Ureter (tissue), 1 donor: ENCODE measurements at places on chromosomes 16 and 17. TPM values are rescaled to one million over a fixed set of nuclear protein-coding genes. Genes with fewer than 3 reads are reported as not detected.

ZNF19 gene
- 19.0 TPM for total RNA-seq

DNA sequence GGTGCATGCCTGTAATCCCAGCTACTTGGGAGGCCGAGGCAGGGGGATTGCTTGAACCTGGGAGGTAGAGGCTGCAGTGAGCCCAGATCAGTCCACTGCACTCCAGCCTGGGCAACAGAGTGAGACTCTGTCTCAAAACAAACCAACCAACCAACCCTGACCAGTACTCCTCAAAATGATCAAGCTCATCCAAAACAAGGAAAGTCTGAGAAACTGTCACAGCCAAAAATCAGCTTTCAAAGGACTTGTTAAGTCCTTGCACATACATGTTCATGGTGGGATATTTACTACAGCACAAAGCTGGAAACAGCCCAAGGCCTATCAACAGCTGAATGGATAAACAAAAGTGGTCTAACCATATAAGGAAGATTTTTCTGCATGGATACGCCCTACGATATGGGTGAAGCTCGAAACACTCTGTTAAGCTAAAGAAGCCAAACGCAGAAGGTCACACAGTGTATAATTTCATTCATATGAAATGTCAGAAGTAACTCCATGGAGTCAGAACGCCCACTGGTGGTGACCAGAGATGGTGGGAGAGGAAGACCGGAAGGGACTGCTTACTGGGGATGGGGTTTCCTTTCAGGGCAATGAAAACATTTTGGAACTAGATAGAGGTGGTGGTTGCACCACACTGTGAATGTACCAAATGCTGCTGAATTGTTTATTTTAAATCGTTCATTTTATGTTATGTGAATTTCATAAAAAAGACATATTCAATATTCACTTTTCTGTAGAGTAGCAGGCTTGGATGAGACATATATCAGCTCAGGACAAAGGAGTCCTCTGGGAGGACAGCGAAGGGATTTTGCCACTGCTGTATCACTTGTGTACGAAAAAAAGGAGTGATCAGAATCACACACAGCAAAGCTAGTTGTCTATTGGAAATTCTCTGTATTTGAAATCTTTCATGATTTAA is 17.7 kb downstream of the CCL17 start:
- peak; percentile 76 for DNase-seq

- no peak for DNase-seq
Observed at GRCh38 chr16:67474551-67475455, 6.2 kb downstream of the ATP6V0D1 start.

GRCh38 chr17:55996826-55997225 is 156.4 kb upstream of the ANKFN1 start:
- no peak for DNase-seq

PTX4 gene
- 0.34 TPM for total RNA-seq

DNA sequence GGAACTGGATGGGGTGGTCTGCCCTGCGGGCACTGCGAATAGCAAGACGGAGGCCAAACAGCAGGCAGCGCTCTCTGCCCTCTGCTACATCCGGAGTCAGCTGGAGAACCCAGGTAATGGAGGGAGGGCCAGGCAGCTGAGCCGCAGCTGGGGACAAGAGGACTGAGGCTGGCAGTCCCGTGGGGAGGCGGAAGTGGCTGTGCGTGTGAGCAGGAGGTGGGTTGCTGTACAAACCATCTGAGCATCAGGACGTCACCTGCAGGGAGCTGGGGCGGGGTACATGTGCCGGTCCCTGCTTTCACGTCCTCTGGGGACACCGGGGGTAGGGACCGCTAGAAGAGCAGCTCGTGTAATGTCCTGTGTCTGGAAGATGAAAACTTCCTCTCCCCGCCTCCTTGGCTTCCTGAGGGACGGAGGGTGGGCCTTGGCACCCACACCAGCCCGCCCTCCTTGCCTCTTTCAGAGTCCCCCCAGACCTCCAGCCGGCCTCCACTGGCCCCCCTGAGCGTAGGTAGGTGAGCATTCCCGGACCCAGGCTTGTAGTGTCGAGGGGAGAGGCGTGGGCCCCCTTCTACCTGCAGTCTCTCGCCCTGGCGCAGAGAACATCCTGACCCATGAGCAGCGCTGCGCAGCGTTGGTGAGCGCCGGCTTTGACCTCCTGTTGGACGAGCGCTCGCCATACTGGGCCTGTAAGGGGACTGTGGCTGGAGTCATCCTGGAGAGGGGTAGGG is 3.7 kb downstream of the ADAD2 start:
- DNase-seq, result no peak

NOS2 gene
- 0.23 TPM for total RNA-seq

DNA sequence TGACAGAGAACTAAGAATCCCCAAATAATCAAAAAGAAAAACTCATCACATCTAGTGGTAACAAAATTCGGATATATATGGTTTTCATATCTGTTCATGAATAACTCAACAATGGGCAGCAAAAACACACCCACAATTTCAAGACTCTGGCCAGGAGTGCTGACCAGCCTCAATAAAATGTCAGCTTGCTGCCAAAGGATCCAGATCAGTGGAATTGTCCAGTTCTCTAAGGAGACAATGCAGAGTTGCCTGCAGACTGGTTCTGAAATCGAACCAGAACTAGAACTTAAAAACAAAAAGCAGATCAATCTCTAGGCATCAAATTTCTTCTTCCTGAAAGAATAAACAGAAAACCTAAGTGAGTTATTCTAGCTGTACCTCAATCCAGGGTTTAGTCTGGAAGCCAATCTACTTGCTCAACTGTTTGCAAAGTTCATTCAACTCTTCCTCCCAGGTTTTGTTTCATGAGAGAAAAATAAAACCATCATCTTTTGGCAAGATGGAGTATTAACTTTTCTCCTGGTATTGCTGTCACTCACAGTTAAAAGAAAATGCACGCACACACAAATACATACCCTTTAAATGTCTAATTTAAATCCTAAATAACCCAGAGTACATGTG is 61.0 kb downstream of the CFDP1 start:
- DNase-seq, result no peak

- no peak for DNase-seq
Observed at GRCh38 chr17:49915260-49915659, 53.7 kb upstream of the DLX4 start.

- no peak for DNase-seq
Observed at GRCh38 chr17:48546924-48547807, 2.3 kb upstream of the HOXB2 start.

P3H4 gene
- total RNA-seq, result 7.8 TPM

PRSS53 gene
- 1.2 TPM for total RNA-seq

DNA sequence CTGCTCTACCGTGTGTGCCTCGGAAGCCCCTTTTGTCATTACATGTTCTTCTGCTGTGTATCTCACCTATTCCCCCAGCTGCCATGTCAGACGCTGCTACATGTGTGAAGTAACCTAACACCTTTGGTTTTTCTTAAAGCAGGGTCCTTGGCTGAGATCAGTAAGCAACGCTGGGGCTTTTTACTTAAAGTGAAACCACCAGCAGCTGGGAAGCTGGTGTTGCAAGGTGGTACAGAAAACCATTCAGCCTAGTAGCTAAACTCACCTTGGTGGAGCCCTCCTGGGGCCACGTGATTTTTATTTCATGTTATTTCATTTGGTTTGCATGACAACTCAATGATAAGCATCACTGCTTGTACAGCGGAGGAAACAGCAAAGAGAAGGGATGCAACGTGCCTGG is 62.6 kb downstream of the PLCG2 start:
- no peak for DNase-seq

HSD17B1 gene
- 3.6 TPM for total RNA-seq

DPEP3 gene
- total RNA-seq, result not detected

DNA sequence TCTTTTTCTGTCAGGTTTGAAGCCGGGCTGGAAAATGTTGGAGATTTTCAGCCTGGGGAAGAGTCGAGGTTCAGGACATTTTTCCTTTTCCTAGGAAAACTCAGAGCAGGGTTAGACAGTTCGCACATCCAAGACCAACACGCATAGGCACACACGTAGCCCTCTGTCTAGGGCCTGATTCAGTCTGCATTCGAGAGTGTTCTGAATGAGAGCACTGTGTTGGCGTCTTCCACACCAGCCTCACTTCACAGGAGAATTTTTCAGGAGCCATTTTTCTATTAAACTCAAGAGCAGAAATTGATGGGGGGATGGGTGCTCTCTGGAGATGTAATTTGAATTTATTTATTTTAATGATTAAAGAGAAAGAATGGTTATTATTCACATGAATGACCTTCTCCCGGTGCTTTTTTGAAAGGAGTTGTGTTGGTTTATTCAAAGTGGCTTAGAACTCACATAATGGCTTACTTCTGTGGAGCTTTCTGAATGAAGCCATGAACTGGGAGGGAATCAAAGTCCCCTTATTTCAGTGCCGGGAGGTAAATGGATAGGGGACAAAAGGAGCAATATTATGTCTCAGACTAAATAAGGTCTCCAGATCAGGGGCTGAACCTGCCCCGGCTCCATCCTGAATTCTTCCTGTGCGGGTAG is 194.3 kb downstream of the CCDC182 start:
- DNase-seq, result no peak
